ENCODE measurements at places on chromosomes 16 and 17. TPM values are rescaled to one million over a fixed set of nuclear protein-coding genes. Genes with fewer than 3 reads are reported as not detected.

The HIGD1B gene
- total RNA-seq, result not detected

The MYH2 gene
- total RNA-seq, result not detected

The SRL gene
- total RNA-seq, result 0.57 TPM

The SLC12A3 gene
- 0.13 TPM for total RNA-seq

The RAPGEFL1 gene
- total RNA-seq, result 229 TPM

The ALOX12B gene
- total RNA-seq, result 122 TPM

The LITAFD gene
- total RNA-seq, result not detected

The IL17C gene
- not detected for total RNA-seq

The MBTPS1 gene
- total RNA-seq, result 82.3 TPM

The PMP22 gene
- 55.1 TPM for total RNA-seq

The NPIPA2 gene
- 2.0 TPM for total RNA-seq

The PRDM7 gene
- not detected for total RNA-seq

- DNase-seq, result no peak
Observed at GRCh38 chr17:41666237-41666641, 22.4 kb upstream of the EIF1 start.

GRCh38 chr16:3349175-3349574 lies 6.5 kb upstream of the OR2C1 start:
- no peak for DNase-seq

- no peak for DNase-seq
Observed at GRCh38 chr16:19393226-19394111, 24.2 kb upstream of the TMC5 start.

GRCh38 chr17:27315322-27315721 lies 21.4 kb downstream of the WSB1 start:
- DNase-seq, result no peak

DNA sequence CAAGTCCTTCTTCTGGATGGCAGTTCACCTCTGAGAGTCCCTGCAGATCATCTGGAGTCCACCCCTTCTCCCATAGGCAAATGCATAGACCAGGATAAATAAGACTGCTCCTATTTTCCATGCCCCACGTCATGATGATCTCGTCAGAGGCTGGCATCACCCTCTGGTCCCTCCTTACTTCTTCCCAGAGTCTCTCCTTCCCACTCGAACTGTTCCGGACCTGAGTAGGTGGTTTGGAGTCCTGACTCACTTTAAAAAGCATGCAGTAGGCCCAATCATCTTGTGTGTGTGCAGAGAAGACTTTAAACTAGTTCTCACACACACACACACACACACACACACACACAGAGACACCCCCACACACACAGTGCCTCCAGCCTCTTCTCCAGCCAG lies 72.0 kb downstream of the SOX9 start:
- DNase-seq, result no peak

DNA sequence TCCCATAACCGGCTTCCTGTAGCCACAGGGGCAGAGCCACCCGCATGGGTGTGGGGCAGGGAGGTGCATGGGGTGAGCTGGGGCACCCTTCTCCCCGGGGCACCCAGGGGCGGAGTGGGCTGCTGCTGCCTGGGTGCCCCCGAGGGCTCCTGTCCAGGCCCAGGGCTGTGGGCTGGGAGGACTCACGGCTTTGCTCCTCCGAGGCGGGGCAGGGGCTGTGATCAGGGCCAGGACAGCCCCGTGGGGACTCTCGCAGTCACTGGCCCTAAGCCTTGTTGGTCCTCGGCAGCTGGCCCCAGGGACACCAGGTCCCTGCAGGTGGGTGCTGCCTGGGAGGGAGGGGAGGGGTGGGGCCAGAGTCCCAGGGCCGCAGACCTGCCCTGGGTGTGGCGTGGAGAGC lies 19.7 kb downstream of the CACNA1H start:
- DNase-seq, result no peak

GRCh38 chr16:56389554-56389953 lies 35.8 kb downstream of the AMFR start:
- no peak for DNase-seq

DNA sequence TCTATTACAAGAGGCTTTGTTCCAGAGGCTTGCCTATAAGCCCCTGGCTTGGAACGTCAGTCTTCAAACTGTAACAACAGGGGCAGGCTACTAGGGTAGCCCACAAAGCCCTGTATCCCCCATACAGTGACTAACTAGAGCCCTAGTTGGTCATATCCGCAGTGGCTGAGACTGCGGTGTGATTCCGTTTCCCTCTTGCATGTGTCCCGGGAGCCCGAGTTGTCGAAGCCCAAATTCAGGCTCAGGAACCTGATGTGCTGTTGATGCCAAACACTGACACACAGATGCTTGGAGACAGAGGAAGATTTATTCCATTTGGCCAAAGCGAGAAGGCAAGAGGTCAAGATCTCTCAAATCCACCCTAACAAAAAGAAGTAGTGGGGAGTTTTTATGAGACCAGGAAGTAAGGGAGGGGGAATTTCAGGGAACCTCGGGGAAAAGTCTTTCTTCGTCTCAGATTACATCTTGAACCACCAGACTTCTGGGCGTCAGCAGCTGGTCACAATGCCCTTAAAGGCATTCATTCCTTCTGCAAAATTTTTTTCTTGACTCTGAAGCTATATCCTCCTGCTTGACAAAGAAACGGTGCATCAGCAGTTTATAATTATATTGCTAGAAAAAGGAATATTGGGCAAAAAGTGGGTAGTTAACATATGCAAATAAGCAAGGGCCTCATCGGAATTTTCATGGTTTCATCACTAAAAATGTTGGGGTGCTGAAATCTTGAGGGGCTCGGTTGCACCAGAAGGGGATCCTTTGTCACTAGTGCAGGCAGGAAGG lies 879 bp downstream of the SLFN5 start:
- DNase-seq, result peak; percentile 80

DNA sequence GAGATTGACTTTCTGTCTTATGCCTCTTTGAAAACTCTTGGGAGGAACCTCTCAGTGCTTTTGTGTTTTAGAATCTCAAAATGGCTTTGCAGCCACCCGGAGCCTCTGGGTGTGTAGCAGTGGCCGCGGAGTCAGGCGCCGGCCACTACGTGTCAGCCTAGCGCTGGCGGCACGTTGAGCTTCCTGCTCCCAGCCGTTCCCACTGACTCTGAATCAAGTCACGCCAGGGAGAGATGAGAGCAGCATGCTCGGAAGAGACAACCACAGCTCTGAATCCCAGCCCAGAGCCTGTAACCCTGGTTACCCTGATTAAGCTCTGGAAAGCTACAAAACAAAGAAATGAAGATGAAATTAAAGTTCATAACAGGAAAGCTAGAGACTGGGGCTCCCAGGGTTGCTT lies 97.4 kb upstream of the CACNG5 start:
- no peak for DNase-seq

DNA sequence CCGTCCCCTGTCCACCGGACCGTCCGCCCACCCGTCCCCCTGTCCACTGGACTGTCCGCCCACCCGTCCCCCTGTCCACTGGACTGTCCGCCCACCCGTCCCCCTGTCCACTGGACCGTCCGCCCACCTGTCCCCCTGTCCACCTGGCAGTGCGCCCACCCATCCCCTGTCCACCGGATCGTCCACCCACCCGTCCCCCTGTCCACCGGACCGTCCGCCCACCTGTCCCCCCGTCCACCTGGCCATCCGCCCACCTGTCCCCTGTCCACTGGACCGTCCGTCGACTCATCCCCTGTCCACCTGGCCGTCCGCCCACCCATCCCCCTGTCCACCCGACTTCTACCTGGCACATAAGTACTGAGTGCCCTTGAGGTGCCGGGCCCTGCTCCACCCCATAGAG lies 76.6 kb downstream of the LMF1 start:
- DNase-seq, result peak; percentile 78

GRCh38 chr16:87766485-87766797 lies 655 bp upstream of the KLHDC4 start:
- DNase-seq, result no peak

- no peak for DNase-seq
Observed at GRCh38 chr17:76447931-76448652, 4.9 kb downstream of the UBE2O start.

- peak; percentile 94 for DNase-seq
Observed at GRCh38 chr17:76529224-76530094, 8.1 kb downstream of the CYGB start.

DNA sequence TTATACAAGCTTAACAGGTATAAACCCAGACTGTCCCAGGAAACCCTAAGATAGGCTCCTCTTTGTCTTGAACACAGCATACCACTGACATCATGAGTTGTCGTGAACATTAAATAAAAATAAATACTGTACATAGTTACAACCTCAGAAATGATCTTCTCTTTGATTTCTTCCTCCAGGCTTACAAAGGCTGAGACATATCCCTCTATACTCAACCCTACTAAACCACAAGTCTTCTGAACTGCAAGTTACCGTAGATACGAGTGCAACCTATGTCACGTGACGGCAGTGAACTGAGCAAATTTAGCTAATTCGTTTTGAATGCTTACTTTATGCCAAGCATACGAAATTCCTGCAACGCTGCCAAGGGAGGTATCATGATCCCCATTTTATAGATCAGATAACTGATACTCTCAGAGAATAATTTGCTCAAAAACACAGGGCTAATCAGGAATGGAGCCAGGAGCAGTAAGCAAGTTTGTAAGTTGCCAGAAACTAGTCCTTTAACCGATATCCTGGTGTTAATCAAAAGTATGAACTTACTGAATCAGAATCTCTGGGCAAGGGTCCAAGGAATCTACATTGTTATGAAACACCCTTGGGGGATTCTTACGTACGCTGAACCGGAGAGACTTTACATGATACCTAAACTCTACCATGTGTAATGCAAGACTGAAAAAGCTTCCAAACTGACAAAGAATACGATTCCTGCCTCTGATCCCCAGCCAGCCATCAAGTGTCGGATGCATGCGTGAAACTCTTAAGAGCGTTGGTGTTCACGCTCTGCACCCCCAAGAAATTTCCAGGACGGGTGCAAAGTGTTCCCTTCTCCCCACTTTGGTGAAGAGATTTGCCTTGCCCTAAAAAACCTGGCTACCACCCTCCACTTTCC lies 106.2 kb downstream of the XYLT1 start:
- no peak for DNase-seq

- DNase-seq, result no peak
Observed at GRCh38 chr17:64323774-64324173, 60.7 kb upstream of the TEX2 start.

DNA sequence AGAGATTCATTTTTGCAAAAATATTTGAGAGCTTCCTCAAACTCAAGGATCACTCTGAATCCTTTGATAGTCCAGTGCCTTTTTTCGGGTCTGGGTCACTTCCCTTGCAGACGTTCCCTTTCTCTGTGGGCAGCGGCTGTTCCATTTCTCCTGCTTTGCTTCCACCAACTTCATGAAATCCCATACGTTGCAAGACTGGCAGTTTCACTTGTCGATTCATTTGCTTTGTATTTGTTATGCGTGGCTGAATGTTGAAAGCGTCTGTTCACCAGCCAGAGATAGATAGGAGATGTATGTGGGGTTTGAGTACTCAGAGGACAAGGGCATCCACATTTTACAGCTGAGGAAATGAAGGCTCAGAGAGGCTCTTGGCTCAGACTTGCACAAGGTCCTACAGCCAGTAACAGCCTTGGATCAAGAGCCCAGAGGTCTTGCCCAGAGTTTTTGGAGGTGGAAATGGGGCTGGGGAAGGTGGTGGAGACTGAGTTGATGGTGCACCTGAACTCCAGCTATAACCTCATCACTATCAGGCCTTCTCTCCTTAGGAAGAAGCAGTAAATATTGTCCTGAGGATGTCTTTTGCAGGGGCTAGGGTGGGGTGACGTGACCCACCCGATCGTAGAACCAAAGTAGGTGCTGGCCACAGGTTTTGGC lies 1.3 kb upstream of the CCDC102A start:
- DNase-seq, result peak; percentile 24

DNA sequence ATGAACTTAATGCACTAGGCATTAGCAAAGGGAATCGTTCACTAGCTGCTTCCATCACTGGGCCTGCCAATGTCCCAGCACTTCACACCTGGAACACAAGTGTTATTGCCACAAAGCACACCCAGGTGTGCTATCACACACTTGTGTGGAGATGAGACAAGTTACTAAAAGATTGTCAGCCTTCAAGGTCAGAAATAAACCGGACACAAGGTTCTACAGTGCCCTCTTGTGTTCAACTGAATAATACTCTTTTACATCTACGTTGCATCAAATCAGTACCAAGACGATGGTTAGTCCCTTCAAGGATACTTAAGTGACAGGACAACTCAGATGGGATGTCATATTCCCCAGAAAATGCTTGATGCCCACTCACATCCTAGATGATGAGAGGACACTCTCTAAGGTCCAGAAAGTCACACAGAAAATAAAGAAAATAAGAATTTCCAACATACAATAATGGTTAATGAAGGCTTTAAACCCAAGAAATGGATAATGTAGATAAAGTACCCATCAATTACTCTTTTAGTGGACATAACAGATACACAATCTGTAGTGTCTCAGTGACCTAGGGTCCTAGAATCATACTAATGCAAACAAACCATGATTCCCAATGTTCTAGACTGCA lies 16.4 kb upstream of the GLG1 start:
- no peak for DNase-seq

DNA sequence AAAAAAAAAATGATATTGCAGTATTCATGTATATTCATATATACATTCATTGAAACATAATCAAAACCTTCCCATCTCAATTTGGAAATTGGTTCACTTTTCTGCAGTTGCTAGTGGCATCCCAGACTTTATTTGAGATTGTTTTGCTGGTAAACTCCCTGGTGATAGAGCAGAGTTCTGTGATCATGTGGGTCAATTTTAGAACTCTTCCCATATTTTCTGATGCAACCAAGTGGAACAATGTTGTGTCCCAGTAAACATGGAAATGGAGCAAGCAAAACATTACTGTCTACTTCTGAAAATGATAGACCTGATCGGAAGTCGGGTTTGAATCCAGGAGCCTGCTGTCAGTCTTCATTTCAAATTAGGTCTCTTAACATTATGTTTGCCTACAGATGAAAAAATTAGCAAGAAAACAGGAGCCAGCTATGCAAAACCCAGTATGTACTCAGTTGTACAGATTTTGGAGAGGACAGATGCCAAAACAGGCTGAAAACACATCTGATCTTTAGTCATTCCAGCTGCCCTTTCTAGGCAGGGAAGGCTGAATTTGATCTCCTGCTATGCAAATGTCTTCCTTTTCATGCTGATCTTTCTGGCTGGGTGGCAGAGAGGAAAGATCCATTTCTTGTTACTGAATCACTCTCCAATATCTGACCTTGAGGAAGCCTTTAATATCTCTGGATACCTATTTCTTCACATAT lies 786.6 kb upstream of the SOX9 start:
- DNase-seq, result no peak

GRCh38 chr17:5522476-5522875 lies 36.1 kb downstream of the MIS12 start:
- DNase-seq, result no peak
